ENCODE measurements at places on chromosomes 1 and 21.

DNA sequence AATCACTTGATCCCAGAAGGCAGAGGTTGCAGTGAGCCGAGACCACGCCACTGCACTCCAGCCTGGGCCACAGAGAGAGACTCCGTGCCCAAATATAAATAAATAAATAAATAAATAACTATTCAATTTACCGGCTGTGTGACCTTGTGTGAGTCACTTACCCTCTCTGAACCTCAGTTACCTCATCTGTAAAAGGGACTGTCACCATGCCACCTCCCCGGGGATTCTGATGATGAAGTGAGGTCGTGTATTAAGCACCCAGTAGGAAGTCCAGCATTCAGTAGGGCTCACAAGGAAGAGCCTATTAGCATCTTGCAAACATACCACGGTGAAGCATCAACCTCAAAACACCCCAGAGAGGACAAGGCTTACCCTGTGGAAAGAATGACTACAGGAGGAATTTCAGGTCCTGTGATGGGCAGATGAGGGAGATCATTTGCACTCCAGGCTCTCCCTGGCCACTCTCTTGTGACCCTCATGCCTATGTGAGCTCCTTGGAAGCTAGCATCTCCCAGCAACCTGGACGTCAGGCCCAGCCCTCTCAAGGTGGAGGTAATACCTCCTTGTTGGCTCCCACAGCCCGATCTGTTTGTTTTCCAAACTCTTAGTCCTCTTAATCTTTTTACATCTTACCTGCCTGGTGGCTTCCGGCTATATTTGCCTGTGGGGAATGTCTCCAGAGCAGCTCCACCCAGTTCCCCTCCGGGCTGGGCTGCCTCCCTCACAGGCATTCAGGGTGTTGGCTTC is 7.6 kb upstream of the C1QA start:
- DNase-seq: no peak

GRCh38 chr21:45867041-45867666 is 114.4 kb upstream of the COL6A1 start:
- DNase-seq: no peak

GRCh38 chr21:45945066-45945867 is 36.3 kb upstream of the COL6A1 start:
- no peak for DNase-seq

GRCh38 chr1:16249596-16250241 is 12.7 kb upstream of the CPLANE2 start:
- no peak for DNase-seq

- no peak for DNase-seq
These were observed 129.5 kb downstream of the CAMTA1 start for GRCh38 chr1:6914706-6915105.

GRCh38 chr1:5223206-5223605 is 568.8 kb downstream of the AJAP1 start:
- no peak for DNase-seq

DNA sequence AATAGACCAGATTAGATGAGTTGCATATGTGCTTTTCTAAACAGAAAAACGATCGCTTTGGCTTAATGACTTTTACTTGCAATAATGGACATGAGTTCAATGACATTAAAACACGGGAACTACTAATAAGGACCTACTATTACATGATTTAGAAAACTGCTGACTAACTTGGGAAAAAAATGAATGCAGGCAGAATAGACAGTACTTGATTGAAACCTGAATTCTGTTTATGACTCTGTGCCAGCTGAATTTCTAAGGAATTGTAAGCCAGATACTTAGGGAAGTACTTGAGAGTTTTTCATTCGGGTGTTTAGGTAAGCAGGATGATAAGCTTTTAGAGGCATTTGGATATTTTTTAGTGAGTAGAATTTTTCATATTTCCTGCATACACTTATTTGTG is 12.0 kb downstream of the ADGRL2 start:
- no peak for DNase-seq

- DNase-seq: no peak
These were observed 94.4 kb downstream of the COLGALT2 start for GRCh38 chr1:183942933-183943693.

DNA sequence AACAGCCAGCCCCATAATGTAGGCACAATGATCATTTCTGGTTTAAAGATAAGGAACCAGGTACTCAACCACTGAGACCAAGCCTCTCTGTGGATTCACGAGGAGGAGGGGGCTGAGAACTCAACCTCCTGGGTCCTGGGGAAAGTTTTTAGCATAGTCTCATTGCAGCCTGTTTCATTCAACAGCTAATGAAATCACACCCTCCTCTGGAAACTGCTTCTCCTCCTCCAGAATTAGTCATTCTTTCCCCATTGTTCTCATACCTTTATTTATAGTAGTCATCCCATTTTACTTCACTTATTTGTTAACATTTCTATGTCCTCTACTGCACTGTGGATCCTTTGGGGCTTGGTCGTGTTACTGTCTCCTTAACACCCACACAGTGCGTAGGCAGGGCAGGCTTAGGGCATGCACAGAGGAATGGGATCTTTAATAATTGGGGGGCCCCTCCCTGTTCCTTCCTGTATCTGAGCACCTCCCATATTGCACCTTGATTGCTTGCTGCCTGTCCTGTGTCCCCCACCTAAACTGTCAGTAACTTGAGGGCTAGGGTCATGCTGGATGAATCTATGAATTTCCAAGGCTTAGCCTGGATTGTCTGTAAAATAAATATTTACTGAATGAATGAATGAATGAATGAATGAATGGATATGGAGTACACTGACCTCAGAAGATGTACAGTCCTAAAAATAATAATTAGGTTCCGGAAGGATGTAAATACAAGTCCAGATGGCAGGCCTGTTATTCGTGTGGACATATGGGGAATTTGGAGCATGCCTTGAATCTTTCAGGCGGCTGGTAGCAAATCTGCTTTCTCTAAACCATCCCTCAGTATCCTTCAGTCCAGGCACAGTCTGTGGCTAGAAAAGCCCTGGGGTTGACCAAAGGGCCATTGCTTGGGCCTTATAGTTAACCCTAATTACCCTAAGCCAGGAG is 153.8 kb upstream of the HMGB4 start:
- no peak for DNase-seq

GRCh38 chr1:210437111-210437510 is 108.4 kb downstream of the HHAT start:
- DNase-seq: no peak

GRCh38 chr1:171172471-171172870 is 12.6 kb upstream of the FMO2 start:
- DNase-seq: no peak

- DNase-seq: no peak
These were observed 39.6 kb downstream of the GREM2 start for GRCh38 chr1:240572328-240572727.

DNA sequence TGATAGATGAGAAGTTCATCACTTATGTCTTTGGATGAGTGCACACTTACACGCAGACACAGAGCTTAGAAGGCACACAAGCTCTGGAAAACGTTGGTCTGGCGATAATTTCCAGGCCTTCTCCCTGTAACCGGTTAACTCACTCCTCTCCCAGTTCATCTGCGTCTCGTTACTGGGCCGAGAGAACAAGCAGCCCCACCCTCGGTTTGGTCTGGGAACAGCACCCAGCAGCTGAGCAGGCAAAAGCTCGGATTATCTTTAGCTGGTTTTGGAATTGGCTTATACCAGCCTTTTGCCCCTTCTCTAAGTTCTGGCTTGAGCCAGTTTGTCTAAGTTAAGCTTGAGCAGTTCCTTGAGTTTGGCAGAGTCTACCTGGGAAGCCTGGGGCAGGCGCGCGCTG is 27.3 kb upstream of the COL6A1 start:
- DNase-seq: no peak

DNA sequence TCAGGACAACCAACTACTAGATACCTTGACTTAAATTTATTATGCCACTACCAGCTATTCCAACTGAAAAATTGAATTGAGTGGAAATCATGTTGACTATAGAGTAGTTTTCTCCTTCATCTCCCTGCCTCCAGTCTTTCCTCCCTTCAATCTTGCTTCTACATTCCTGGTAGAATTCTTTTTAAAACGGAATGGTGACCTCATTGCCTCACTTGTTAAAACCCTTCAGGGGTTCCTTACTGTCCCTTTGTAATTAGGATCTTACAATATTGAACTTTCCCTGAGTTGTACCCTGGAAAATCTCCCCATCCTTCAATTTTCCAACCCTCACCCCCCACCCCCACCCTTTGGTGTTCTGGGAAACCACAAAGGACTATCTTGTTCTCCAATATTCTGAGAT is 82.8 kb upstream of the ZNF326 start:
- DNase-seq: no peak

DNA sequence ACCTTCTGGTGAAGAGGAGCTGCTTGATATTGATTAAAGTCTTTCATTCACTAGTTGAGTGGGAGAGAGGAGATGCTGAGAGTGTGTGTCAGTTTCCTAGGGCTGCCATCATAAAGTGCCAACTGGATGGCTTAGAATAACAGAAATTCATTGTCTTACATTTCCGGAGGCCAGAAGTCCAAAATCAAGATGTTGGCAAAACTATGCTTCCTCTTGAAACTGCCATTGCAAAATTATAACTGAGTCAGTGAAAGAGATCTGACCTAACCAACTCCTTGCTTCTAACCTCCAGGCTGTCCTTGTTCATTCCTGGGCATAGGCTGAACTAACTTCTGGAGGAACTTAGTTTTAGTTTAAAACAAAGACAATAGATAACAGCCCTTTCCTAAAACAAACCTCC is 47.1 kb downstream of the PTGS2 start:
- no peak for DNase-seq

DNA sequence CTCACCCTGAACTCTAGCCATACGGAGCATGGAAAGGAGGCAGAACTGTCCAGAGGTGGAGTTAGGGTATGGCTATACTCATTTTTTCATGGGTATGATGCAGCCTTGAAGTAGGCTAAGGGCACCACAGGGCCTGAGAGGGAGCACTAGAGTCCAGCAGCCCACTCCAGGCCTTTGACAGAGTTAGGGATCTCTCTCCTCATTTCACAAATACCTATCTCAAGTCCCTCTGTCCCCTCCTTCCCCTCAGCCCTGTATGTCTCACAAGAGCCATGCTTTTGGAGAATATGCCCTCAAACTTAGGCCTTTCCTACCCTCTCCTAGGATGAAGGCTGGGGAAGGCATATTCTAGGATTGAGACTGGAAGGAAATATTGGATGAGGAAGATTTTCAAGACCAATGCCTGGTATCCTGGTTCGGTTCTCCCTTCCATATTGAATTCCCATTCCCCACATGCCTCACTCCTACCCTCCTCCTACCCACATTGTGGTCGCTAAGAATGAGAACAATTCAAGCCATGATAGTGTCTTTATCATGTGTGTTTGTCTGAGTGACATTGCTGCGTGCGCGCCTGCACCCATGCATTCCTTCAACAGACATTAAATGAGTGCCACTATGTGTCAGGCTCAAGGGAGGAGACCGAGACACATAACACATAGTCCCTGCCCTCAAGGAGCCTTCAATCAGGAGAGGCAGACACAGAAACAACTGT is 2.6 kb upstream of the NECTIN4 start:
- DNase-seq: no peak

DNA sequence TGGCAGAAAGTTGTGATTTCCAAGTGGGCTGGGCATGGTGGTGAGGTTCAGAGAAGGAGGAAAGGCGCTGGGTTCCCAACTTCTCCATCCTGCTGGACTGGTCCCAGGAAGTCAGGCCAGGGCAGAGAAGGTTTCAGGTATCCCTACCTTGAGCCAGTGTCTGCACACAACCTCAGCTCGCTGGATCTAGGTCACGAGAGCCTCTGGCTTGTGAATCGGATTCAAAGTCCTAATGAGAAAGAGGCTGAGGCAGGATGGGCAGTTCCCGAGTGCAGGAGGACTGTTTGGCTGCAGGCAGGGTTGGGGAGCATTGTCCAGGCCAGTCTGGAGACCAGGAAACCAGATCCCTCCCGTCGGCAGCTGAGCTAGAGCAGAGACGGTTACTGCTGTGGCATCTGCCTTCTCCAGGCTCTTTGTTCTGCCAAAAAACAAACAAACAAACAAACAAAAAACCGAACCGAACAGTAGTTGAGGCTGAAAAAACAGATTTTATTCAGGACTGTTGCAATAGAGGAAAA is 19.5 kb upstream of the IGSF21 start:
- no peak for DNase-seq

GRCh38 chr1:90730243-90731022 is 13.3 kb upstream of the BARHL2 start:
- DNase-seq: no peak

GRCh38 chr1:174028495-174028894 is 6.3 kb upstream of the RC3H1 start:
- no peak for DNase-seq

GRCh38 chr1:206002871-206003801 is at the start of gene RAB7B:
RAB7B (minus strand) TSS chr1:206003395; CDS start chr1:205994135, 9,260 bp downstream.
- DNase-seq: no peak

DNA sequence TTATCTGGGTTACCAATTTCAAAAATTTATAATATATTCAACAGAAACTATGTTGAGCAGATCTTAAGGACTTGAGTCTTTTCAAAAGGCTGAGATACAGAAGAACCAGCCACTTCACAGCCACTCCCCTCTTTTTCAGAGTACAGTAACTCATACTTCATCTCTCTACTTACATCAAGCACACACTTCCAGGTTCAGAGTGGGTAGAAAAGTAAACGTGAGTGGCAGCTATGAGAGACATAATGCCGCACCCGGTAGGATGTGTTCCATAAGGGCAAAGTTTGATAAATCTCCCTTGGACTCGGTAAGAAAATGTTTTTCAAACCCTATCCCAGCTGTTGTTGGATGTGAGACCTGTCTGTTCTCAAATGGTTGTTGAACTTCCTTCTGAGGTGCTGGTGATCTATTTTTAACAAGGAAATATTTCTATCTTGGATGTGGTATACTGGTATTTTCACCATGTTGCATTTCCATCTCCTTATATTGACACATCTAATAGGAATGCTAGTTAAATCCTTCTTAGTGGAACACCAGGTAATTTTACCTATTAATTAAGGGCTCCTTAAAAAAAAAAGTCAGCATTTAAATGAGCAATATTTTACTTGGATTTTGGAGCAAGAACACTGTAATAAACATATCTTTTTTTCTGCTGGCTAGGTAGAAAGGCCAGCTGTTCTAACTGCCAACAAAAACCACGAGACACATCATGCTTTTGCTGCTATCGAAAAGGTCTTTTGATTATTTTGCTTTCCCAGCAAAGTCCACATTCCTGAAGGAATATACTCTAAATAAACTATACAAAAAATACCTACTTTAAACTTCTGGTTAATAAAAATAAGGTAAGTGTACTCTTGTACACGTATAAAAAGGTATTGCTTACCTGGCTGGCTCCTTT is 28.2 kb downstream of the CNN3 start:
- no peak for DNase-seq

- no peak for DNase-seq
These were observed 2.1 kb downstream of the SELENBP1 start for GRCh38 chr1:151370211-151370911.

Data from activated naive CD4-positive, alpha-beta T cell (primary cell).